ENCODE measurements at places on chromosomes 1 and 21.

- peak; percentile 25 for DNase-seq
Observed at GRCh38 chr1:47759936-47760629, 237.1 kb downstream of the TRABD2B start.

- no peak for DNase-seq
Observed at GRCh38 chr1:32647308-32648134, 2.8 kb downstream of the ZBTB8OS start.

- DNase-seq: no peak
Observed at GRCh38 chr21:27802816-27803475, 836.1 kb upstream of the ADAMTS5 start.

DNA sequence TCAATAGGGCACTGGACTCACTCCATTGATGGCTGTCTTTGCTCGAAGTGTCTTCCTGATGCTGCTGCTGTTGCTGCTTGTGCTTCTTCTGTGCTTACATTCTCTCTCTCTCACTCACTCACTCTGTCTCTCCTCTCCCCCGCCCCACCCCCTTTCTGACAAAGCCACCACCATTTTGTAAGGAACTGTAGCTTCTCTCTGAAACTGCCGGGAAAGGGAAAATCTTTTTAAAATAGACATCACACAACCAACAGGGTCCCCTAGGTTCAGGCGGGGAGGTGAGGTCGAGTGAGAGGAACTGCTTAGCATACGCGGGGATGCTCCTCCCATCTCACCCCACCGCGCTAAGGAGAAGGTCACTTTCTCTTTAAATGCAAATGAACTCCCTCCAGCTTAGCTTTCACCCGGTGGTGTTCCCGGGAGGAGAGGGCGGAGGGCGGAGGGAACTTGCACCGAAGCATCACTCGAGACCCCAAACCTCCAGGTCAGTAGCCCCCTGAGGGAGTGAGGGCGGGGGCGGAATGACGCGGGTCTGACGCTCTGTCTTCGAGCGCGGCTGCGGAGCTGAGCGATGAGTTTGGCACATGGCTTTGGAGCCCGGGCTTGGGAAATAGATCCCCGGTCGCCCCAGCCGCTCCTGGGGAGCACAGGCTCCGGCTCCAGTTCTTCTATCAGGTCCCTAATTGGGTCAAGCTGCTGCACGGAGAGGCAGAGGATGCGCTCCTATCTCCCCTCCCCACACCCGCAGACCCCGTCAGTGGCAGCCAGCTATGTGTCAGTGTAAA, at the start of gene CCDC28B:
Gene CCDC28B (plus strand): TSS at position 370 of the 785 bp plus-strand sequence. CDS start 1,341 bp downstream, outside the sequence.
- peak; percentile 87 for DNase-seq

- peak; percentile 56 for DNase-seq
Observed at GRCh38 chr1:6133146-6133895, 46.8 kb downstream of the CHD5 start.

GRCh38 chr1:201514466-201514865, 7.5 kb upstream of the CSRP1 start:
- no peak for DNase-seq

DNA sequence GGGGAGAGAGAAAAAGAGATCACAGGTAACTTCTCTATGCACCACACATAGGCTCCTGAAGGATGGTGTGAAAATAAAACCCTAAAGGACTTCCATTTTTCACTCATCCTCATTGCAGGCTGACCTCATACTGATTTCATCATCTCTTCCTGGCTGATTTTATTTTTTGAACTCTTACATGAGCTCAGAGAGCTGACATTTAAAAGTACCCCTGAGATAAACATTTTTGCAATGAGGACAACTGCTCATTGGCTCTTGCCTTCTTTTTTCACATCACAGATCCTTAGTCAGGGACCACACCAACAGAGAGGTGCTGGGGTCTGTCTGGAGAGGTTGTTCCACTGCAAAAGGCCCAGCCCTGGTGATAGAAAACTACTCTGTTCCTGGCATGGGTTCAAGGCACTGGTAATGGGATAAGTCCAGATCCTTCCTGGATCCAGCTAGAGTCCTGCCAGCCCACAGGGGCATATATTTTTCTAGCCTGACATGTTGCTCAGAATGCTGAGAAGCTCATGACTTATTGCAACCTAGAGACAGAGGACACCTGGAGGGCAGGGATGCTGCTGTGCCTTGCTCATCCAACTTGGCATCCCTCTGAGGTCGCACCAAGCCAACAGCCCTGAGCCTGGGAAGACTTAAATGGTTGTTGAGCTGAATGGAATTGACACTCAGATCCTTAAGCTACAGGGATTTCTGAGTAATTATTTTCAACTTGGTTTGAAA, 360.0 kb downstream of the HHAT start:
- DNase-seq: no peak

- no peak for DNase-seq
Observed at GRCh38 chr1:52355436-52355835, 10.6 kb downstream of the CC2D1B start.

DNA sequence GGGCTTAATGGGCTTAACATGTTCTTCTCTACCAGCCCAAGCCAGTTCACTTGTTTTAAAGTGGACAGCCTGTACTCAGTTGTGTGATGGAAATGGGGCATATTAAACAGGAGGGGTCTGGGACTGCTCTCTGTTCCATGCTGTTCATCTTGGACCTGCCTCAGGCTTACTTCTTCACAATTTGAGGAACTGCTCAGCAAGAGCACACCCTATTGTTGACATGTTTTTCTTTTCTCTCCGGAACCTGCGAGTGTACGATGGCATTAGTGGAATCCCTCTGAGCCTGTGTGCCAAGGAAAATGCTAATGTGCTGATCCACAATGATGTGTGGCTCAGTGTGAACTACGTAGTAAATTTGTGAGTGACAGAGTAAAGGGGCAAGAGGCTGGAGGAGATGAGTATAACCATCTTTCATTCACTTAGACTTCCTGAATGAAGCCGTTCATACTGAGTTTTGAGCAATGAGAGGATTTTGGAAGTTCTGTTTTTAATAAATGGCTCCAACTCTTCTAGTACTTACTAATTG, 6.9 kb downstream of the AHCYL1 start:
- no peak for DNase-seq

- no peak for DNase-seq
Observed at GRCh38 chr1:3115275-3116149, 46.5 kb downstream of the PRDM16 start.

DNA sequence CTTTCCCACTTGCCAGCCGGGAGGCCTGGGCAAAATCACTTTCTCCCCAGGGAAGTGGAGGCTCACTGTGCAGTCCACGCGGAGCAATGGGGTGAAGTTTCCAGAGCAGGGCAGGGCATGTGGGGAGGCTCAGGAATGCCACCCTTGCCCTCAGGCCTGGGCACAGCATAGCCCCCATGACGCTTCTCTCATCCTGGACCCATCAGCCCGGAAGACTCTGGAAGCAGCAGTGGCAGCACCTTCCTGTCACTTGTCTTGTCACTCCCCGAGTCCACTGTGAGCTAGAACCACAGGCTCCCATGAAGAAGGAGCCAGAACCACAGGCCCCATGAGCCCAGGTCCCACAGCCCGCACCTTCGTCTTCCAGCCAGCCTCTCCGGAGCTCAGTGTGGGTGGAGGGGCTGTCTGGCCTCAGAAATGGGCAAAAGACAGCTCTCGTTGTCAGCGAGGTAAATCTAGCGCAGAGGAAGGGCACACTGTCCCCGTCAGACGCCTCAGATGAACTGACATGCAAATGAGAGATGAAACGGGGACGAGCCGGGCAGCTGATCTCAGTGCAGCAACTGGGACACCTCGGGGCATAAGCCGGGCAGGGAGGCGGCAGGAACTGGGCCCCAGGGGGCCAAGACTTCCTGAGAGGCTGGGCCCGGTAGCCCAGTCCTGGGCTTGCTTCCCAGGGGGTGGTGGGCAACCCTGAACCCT, 6.1 kb downstream of the PDE9A start:
- peak; percentile 83 for DNase-seq

DNA sequence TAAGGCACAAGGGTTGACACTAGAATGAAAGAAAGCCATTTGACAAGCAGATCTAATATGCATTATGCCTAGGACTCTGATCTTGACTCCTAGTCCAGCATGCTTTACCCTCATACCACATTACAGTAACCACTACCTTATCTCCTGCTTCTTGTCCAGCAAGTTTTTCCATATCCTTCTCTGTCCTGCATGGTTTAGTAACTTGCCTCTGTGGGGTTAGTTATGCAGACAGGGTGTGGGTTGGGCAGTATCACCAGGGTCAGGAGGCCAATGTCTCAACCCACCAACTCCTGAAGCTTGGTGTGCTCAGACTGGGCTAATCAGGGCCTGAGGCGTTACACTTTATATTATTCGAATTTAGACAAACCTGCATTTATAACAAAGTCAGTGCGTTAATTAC, 18.8 kb downstream of the DHDDS start:
- no peak for DNase-seq

DNA sequence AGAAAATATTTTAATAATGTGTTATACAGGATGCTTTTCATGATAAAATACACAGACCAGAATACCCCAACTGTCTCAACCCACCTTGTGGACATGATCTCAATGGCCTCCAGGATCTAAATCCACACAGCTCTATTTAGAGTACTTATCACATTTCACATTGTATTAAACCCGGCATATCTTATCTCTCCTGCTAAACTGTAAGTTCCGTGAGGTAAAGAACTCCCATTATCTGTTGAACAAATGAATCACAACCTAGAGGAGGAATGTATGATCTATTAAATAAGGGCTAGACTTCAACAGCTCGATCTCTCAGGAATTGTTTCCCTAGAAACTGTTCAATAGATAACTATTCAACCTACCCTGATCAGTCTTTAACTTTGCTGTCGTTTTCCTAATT, 6.9 kb downstream of the ETV3 start:
- no peak for DNase-seq

DNA sequence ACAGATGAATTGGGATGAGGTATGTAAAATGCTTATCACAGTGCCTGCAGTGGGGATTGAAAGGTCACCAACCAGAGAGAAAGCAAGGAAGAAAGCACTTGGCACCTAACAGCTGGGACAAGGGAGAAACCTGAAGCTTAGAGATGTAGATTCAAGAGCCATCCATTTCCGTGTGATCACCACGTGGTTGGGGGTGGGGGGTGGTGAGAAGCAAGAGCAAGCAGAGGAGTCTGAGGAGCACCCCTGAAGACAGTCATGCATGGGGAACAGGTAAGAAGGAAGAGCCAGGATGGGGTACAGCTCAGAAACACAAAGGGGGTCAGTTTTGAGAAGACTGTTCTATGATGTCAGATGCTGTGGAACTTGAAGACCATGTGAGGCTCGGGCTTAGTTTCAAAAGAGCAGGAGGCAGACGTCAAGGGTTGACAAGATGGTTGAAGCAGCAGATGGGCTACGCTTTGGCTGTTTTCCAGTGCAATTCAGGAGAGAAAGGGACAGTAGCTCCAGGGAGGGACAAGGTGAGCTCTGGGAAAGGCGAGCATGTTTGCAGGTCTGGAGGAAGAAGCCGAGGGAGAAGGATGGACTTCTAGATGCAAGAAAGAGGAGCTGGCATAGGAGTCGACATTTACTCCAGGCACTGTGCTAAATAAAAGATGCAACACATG, 17.4 kb downstream of the KANK4 start:
- DNase-seq: peak; percentile 19

DNA sequence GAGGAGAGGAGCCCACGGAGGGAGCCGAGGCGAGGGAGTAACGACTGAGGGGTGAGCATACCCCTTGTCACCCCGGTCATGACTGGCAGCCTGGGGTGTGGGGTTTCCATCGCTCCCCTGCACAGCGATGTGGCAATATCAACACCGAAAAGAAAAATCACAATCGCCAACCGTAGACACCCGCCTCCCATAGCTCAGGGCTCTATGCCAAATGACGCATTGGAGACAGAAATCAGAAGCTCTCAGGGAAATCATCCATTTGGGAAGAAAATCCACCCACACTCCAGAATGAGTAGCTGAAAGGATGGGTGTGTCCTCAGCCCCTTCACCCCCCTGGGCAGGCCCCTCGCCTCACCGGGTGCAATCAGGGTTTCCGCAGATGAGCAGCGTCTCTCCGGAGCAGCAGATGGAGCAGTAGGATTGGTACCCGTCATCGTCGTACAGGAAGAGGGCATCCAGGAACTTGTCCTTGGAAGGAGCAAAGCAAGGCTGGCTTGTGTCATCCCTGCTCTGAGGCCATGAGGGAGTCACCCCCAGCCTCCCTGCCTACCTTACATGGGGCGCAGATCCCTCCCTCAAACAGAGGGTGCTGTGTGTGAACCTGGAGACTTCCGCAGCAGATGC, 2.5 kb downstream of the DNMT3L start:
- DNase-seq: peak; percentile 56

- no peak for DNase-seq
Observed at GRCh38 chr1:175090780-175091179, 23.1 kb downstream of the TNN start.

- DNase-seq: no peak
Observed at GRCh38 chr1:30714025-30714424, 9.4 kb downstream of the MATN1 start.

GRCh38 chr1:28269529-28269928, 10.2 kb downstream of the SESN2 start:
- no peak for DNase-seq

GRCh38 chr1:23168445-23169194, at the start of gene LUZP1:
Gene LUZP1 (minus strand): TSS chr1:23168856.
- DNase-seq: peak; percentile 97

- DNase-seq: peak; percentile 78
Observed at GRCh38 chr21:31558189-31558961, 101.1 kb upstream of the SOD1 start.

GRCh38 chr1:178086294-178086693, 7.6 kb upstream of the RASAL2 start:
- DNase-seq: no peak

- no peak for DNase-seq
Observed at GRCh38 chr1:171902527-171902926, 61.2 kb downstream of the DNM3 start.

DNA sequence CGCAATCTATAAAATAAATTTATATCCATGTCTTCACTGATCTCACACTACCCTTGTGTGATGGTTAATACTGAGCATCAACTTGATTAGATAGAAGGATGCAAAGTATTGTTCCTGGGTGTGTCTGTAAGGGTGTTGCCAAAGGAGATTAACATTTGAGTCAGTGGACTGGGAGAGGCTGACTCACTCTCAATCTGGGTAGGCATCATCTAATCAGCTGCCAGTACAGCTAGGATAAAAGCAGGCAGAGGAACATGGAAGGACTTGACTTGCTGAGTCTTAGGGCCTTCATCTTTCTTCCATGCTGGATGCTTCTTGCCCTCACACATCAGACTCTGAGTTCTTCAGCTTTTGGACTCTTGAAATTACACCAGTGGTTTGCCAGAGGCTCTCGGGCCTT, 615.4 kb downstream of the AGBL4 start:
- no peak for DNase-seq

GRCh38 chr1:151585622-151586021, 26.2 kb upstream of the SNX27 start:
- DNase-seq: no peak

DNA sequence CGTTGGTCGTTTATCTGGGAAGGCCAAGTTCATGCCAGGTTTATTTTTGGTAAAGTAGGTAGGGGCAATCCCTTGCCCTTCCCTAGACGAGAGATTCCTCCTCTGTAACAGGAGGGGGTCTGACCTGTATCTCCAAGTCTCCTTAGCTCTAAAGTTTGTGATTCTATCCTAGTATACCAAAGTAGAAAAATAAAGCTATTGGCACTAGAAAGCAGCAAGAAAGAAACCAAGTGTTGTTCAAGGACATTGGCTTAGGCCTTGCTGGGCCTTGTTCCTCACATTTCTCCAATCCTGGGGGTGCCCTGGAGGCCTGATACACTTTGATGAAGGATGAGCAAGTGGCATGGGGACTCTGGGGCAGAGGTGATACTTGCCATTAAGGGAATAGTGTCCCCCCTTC, 814 bp downstream of the MTARC2 start:
- DNase-seq: no peak
